ENCODE measurements at places on chromosomes 2 and 18.

GRCh38 chr2:237927135-237927534 is 39.7 kb upstream of the UBE2F start:
- DNase-seq, result no peak

DNA sequence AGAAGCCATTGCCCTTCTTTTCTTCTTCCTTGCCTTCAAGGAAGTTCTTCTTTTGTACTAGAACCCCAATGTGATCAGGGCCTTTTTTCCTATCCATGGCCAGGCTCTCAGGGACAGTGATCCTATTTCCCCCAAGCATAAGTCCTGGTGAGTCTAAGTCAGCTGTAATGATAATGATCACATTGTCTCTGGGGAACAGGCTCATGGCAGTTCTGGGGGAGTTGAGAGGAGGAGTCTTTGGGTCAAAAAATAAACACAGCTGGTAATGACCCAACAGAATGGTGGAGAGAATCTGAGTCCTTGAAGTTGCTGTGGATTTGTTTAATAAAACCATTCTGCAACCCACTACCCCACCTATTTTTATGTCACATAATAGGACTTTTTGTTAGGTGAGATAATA is 96.6 kb downstream of the SOCS6 start:
- DNase-seq, result no peak

GRCh38 chr2:424306-425171 is 136.6 kb upstream of the ALKAL2 start:
- DNase-seq, result no peak

GRCh38 chr2:205511641-205512040 is 170.7 kb upstream of the NRP2 start:
- DNase-seq, result no peak

DNA sequence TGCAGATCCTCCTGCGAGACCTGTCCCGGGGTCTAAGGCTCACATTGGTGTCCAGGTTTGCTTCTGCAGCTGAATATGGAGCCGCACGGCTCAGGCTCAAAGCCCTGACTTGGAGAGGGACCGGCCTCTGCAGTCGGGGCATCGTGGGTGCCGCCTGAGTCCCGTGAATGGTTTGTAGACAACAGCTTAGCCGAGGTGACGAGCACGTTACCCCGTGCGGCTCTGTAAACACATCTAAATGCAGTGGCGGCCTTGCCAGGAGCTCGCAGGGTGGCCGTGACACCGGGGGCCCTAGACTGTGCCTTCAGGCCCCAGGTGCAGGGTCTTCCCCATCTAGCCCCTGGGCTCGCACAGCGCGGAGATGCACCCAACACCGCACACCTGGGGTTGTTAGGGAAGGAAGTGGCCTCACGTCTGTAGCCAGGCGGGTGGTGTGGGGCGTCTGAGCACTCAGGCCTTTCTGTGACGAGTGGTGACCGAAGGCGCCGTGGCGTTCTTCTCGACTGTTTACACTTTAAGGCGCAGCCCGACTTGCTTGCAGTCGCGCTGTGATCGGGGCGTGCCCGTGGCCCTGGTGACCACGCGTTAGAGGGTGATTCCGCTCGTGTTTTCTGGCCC is 91.6 kb downstream of the NFATC1 start:
- DNase-seq, result no peak

- DNase-seq, result no peak
Measured at GRCh38 chr2:44510246-44510645, 148.5 kb downstream of the CAMKMT start.

DNA sequence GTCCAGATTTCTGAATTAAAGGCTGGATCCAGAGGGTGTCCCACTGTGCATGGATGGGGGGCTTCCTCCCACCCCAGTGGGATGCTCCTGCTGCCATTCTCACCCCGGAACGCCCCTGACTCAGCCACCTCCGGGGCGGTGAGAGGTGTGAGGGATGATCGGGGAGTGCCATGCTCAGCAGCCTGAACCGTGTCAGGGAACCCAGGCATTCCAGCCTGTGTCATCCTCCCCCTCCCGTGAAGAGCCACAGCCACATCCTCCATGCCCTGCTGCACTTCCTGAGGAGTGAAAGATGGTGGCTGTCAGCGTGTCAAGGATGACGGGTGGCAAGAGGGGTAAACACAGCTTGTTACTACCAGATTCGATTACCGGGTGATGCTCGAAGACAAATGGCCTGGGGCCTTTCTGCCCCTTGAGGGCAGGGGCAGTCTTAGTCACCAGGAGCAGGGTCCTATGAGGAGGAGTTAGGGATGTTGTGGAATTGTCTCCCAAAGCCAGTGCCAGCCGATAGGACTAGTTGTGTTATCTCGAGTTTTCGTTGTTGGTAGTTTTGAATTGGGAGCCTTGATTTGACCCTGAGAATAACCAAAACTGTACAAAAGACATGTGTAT is 80.8 kb downstream of the TCF7L1 start:
- DNase-seq, result no peak

- no peak for DNase-seq
Measured at GRCh38 chr18:46842583-46842982, 74.7 kb downstream of the PIAS2 start.

Data from activated CD4-positive, alpha-beta T cell treated with anti-CD3 and anti-CD28 coated beads for 24 hours (primary cell).